ENCODE measurements at places on chromosomes 7 and 10.

DNA sequence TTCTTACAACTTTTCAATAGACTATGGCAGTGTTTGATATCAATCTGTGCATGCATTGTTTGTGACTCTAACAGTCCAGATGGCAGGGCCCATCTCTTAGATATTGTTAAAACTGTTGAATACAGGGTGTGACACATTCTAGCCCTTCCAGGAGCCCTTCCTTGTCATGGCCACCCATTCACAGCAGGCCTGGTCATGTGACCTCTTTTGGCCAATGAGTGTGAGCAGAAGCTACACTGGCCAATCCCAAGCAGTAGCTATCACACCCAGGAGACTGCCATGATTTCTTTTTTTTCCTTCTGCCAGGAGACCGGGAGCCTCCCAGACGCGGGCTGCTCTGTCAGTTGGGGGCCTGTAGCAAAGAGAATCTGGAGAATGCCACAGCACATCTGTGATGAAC, 655.4 kb upstream of the MKI67 start:
- DNase-seq = no peak

GRCh38 chr7:73681031-73681430, 2.2 kb downstream of the DNAJC30 start:
- DNase-seq = no peak

DNA sequence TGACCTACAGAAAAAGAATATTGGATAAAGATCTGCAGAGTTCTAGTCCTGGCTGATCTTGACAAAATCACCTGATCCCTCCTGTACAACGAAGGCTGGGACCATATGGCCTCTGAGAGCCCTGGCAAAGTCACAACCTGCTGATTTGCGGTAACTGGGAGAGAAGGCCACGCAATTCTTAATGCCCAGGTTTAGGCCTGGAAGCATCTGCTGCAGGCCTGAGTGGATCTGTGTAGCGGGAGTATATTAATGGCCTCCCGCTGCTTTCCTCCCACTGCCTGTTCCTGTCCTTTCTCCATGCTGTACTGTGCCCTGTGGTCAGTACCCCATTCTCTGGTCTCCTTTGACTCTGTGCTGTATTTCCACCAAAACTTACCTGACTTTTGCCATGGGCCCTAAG, 24.2 kb downstream of the AKR1B1 start:
- DNase-seq = no peak

DNA sequence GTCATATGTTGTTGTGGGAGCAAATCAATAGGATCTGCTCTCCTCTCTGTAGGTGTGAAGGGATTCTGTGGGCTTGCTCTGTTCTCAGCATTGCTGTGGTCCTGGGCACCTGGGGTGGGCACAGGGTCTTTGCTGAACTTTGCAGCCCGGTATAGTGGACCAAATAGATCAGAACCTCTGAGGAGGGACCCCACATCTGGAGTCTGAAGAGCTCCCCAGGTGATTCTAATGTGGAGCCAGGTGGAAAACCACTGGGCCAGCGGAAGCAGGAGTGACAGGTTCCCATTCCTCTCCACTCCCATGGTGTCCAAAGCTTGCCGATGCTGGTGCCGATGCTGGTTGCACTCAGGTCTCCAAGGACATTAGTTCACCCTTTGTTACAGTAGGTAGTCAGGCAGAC, 257.2 kb downstream of the GLRX3 start:
- DNase-seq = no peak

- DNase-seq = peak; percentile 3
Measured at GRCh38 chr10:10209167-10209566, 808.5 kb upstream of the CELF2 start.

GRCh38 chr7:1040790-1041189, 3.6 kb upstream of the GPR146 start:
- peak; percentile 80 for DNase-seq

DNA sequence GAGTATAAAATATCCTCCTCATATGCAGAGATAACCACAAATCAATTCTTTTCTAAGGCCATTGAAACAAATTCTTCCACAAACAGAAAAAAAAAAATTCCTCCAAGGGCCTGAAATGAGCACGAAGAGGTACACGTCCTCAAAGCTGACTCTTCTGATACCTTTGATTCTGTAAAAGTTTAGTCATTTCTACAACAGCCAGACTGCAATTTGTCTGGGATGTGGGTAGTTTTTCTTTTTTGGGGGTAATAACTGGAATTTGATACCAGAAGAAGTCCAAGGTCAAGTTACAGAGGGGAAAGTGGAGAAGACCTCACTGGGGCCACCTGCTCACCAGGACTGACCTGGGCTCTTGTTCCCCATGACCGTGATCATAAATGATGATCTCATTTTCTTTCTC, 121.8 kb downstream of the AOAH start:
- no peak for DNase-seq

DNA sequence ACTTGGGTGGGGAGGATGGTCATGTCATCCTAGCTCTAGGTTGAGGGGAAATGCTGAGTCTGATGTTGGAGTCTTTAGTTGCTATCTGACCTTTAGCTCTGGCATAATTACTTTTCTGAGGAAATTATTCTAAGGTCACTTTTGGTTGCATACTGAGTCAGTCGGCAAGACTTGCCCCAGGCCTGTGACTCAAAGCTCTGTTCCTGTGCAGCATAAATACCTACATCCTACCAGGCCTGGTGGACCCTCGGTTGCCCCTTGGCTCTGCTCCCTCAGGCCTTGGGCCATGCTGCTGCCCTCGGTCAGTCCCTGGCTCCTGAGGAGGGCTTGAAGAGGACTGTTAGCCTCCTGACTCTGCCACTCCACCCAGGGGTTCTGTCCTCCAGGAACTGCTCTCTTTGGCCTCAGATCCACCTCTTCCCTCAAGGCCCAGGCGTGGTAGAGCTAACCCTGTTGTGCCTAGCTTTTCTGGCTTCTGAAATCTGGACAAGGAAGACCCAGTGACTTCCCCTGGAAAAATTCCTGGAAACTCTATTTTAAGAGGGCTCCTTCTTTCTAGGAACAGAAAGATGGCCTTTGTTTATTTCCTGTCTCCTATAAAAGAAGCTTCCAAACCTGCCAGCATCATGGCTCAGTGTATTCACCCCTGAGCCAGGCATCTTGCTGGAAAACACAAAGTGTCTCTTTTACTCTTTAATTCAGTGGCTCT, 71.2 kb downstream of the TMEM178B start:
- no peak for DNase-seq

- peak; percentile 86 for DNase-seq
Measured at GRCh38 chr7:66413379-66414114, 208.4 kb downstream of the TPST1 start.

- DNase-seq = no peak
Measured at GRCh38 chr7:138025215-138026186, 23.6 kb upstream of the CREB3L2 start.

Measured in AG08396 (cell line).